ENCODE measurements at places on chromosomes 2 and 18. TPM values are rescaled to one million over a fixed set of nuclear protein-coding genes. Genes with fewer than 3 reads are reported as not detected.

Gene AP1S3
- not detected for total RNA-seq

Gene DSEL
- 24.6 TPM for total RNA-seq

Gene CAVIN2
- total RNA-seq: 10.2 TPM

Gene CMPK2
- total RNA-seq: not detected

Gene UGT1A3
- total RNA-seq: not detected

Gene IL36A
- total RNA-seq: not detected

Gene BMP10
- 0.08 TPM for total RNA-seq

Gene PIEZO2
- 0.32 TPM for total RNA-seq

- H3K36me3 ChIP-seq: no peaks in the 10 kb centered on the region
- H3K27me3 ChIP-seq: no peaks in the 10 kb centered on the region
- no peaks in the 10 kb centered on the region for H3K4me1 ChIP-seq
- no peak overlapping the region for H3K4me3 ChIP-seq
- DNase-seq: no peak
Measured at GRCh38 chr18:76426737-76427305, 68.2 kb downstream of the ZNF516 start.

DNA sequence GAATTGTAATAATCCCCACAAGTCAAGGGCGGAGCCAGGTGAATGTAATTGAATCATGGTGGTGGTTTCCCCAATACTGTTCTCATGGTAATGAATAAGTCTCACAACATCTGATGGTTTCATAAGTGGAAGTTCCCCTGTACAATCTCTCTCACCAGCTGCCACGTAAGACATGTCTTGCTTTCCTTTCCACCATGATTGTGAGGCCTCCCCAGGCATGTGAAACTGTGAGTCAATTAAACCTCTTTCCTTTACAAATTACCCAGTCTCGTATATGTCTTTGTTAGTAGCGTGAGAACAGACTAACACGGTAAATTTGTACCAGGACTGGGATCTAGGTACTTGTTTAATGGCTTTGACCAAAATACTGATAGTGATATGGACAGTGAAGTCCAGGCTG, 744.3 kb upstream of the REG3G start:
- no peaks in the 10 kb centered on the region for H3K4me1 ChIP-seq
- H3K36me3 ChIP-seq: no peaks in the 10 kb centered on the region
- H3K4me3 ChIP-seq: no peak overlapping the region
- DNase-seq: no peak
- no peak overlapping the region for H3K27ac ChIP-seq
- no peaks in the 10 kb centered on the region for H3K27me3 ChIP-seq

DNA sequence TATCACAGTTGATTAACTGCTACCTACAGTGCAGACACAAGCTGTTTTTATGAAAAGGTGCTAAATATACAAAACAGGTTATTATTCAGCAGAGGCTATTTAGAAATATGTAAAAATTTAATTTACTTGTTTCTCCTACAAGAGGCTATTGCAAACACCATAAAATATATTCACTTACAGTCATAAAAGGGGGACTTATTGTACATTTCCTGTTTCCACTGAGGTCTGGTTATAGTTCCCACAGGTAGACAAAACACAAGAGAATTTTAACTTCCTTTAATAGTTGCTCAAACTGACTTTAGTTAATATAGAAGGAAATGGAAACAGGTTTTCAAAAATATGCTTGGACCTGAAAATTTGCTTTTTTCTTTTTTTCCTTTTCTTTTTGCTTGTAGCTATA, 40.0 kb upstream of the FRZB start:
- no peak for DNase-seq
- no peak overlapping the region for H3K4me3 ChIP-seq
- no peak overlapping the region for H3K27ac ChIP-seq
- H3K36me3 ChIP-seq: peaks cover 7% of the 10 kb centered on the region
- no peaks in the 10 kb centered on the region for H3K4me1 ChIP-seq

GRCh38 chr2:36634981-36635597, 37.1 kb upstream of the FEZ2 start:
- H3K36me3 ChIP-seq: no peaks in the 10 kb centered on the region
- H3K4me3 ChIP-seq: no peak overlapping the region
- H3K27ac ChIP-seq: no peak overlapping the region

GRCh38 chr18:36543991-36544725, 246.6 kb downstream of the FHOD3 start:
- no peaks in the 10 kb centered on the region for H3K4me1 ChIP-seq
- H3K36me3 ChIP-seq: no peaks in the 10 kb centered on the region
- no peak overlapping the region for H3K4me3 ChIP-seq
- no peak overlapping the region for H3K27ac ChIP-seq
- no peak for DNase-seq
- H3K27me3 ChIP-seq: no peaks in the 10 kb centered on the region

DNA sequence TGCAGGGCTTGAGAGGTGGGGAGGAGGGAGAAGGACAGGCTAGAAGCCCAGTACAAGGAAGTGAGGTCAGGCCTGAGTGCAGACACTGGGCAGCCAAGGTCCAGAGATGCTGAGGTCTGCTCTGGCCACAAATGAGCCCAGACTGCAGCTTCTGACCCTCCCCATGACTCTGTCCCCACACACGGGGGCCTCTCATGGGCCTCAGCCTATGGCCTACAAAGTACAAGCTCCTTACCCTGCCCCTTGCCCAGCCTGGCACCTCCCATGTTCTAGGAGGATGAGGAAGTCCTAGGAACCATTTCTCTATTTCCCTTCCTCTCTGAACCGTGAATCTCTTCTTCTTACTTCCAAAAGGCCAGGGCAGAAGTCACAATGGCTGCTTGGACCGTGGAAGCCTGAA, 193.8 kb downstream of the ANKRD30B start:
- H3K4me1 ChIP-seq: no peaks in the 10 kb centered on the region
- H3K36me3 ChIP-seq: no peaks in the 10 kb centered on the region
- no peak for DNase-seq
- H3K27ac ChIP-seq: no peak overlapping the region
- H3K27me3 ChIP-seq: no peaks in the 10 kb centered on the region

GRCh38 chr2:10775831-10776230, 36.8 kb downstream of the PDIA6 start:
- no peak for DNase-seq
- no peaks in the 10 kb centered on the region for H3K27me3 ChIP-seq
- no peak overlapping the region for H3K4me3 ChIP-seq
- H3K27ac ChIP-seq: no peak overlapping the region
- peaks cover 21% of the 10 kb centered on the region for H3K4me1 ChIP-seq

DNA sequence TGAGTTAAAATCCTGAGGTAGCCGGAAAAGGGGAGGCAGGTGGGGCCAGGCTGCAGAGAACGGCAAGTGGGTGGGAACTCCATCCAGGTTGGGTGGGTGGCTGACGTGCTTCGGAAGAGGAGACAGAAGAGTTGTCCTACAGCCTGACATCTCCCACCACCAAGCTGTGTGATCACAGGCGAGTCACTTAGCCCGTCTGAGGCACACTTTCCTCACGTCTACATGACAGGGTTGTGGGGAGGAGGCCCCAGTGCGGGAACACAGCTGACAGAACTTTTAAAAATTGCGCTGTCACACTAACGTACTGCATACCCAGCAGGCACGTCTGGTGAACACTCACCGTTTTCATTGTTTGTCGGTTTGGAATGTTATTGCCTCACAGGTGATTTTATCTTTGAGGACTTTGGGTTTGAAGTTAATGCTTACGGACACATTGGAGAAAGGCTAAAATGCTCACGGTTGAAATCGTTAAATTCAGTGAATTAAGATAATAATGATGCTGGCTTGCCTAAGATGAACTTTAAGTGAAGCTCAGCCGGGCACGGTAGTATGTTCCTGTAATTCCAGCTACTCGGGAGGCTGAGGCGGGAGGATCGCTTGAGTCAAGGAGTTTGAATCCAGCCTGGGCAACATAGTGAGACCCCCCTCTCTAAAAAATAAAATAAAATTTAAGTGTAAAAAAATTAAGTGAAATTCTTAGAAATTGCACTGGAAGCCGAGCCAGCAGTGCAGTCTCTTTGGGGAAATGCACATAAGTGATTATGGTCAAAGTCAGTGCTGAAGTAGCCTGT, 8.9 kb downstream of the EMILIN2 start:
- no peaks in the 10 kb centered on the region for H3K36me3 ChIP-seq
- no peak for DNase-seq
- peaks cover 24% of the 10 kb centered on the region for H3K4me1 ChIP-seq
- no peak overlapping the region for H3K27ac ChIP-seq
- H3K4me3 ChIP-seq: no peak overlapping the region

GRCh38 chr2:119102964-119103363, 55.6 kb downstream of the C1QL2 start:
- H3K27ac ChIP-seq: no peak overlapping the region
- no peak overlapping the region for H3K4me3 ChIP-seq
- H3K36me3 ChIP-seq: no peaks in the 10 kb centered on the region
- no peak for DNase-seq

- no peaks in the 10 kb centered on the region for H3K27me3 ChIP-seq
- no peaks in the 10 kb centered on the region for H3K36me3 ChIP-seq
- no peak overlapping the region for H3K4me3 ChIP-seq
- H3K27ac ChIP-seq: no peak overlapping the region
Measured at GRCh38 chr2:204213588-204213987, 277.0 kb downstream of the ICOS start.

GRCh38 chr2:159427048-159427447, 140.5 kb upstream of the WDSUB1 start:
- H3K27ac ChIP-seq: no peak overlapping the region
- no peaks in the 10 kb centered on the region for H3K4me1 ChIP-seq
- H3K4me3 ChIP-seq: no peak overlapping the region
- H3K36me3 ChIP-seq: peaks cover 3% of the 10 kb centered on the region

- H3K27ac ChIP-seq: no peak overlapping the region
- H3K4me3 ChIP-seq: no peak overlapping the region
- no peaks in the 10 kb centered on the region for H3K27me3 ChIP-seq
- no peaks in the 10 kb centered on the region for H3K36me3 ChIP-seq
- no peaks in the 10 kb centered on the region for H3K4me1 ChIP-seq
- peak; percentile 32 for DNase-seq
Measured at GRCh38 chr2:71962911-71963694, 184.6 kb downstream of the CYP26B1 start.

DNA sequence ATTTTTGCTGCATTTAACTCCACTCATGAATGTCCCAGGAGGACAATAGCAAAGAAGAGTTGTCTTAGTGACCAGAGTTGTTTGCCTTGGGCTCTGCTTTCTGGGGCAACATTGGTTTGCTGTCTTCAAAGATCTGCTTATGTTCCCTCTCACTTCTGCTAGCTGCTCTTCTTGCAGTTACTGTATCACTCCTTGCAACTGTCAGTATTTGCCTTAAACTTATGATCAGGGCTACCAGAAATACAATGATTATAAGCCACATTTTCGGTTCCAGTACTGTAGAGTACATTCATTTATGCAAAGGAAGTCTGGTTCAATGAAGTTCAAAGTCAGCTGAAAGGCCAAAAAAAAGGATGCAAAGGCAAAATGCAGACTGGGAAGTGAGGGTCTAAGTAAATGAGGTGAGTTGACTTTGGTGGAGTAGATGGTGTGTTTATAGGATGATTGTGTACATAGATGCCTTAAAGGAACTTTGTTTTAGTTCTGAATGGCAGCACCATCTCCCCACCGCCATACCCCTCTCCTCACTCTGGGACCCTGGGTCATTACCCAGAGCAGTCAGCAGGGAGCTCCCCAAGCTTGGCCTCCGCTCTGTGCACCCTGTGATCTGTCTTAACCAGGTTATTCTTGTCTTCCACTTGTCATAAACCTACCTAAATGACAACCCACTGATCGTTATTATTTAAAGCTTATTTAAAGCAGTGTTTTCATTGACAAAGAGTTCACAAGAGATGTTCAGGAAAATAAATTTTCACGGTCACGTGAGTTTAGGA, 236.0 kb downstream of the DOK6 start:
- no peak overlapping the region for H3K4me3 ChIP-seq
- H3K4me1 ChIP-seq: no peaks in the 10 kb centered on the region
- no peak overlapping the region for H3K27ac ChIP-seq
- DNase-seq: no peak
- no peaks in the 10 kb centered on the region for H3K36me3 ChIP-seq
- no peaks in the 10 kb centered on the region for H3K27me3 ChIP-seq
